Stimulated activated CD8-positive, alpha-beta memory T cell treated with anti-CD3 and anti-CD28 coated beads, Interleukin-15, amount 100 ng/mL, for 4 hours (primary cell): ENCODE measurements at places on chromosomes 1 and 21.

DNA sequence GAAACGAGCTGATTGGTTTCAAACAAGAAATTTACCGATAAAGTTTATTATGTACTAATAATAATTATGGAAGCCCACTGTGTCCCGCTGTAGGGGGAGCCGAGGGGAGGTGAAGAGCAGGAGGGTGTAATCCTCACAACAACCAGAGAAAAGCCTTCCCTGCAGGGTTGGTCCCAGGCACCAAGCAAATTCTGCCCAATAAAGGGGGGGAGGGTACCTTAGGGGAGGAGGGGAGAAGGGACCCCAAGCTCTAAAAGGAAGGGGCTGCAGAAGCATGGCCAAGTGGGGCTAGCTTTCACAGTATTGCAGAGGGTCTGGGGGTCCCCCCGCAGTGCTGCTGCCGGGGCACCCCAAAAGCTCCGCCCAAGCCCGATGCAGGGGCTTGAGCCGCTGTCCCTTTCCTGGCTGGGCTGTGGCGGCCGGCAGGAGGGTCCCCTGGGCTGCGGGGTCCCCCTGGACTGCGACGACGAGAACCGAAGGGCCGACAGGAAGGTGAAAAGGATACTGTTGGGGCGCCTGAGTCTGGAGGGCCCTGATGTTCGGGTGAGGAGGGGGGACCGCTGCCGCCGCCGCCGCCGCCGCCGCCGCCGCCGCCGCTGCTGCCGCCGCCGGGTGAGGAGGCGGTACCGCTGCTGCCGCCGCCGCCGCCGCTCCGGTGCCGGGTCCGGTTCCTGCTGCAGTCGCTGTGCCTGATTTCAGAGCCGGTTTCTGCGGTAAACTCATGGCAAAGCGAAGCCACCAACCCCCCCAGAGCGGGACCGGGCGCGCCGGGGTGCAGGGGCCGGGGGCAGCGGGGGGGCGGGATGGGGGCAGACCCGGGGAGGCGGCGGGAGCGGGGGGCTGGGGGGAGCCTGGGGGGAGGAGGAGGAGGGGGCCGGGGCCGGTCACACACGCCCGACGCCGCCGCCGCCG lies 771 bp downstream of the EIF4G3 start:
- peak; percentile 14 for DNase-seq

DNA sequence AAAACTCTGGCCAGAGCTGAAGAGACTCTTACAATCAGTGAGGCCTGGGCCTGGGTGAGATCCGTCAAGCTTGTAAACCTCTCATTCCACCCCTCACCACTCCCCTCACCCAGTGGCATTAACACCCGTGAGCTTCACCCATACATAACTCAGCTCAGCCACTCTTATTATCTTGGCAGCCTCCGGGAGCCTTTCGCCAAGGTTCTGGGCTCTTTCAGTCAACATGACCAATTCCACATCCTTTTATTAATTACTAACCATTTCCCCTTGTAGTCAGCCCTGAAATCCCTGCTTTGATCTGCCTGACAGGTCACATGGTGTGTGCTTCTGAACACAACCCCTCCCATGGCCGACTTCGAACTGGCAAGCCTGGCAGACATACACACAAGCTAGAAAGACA lies 134.8 kb downstream of the SETD4 start:
- no peak for DNase-seq

- DNase-seq, result no peak
These were observed 4.3 kb downstream of the INTS7 start for GRCh38 chr1:212030936-212031528.

DNA sequence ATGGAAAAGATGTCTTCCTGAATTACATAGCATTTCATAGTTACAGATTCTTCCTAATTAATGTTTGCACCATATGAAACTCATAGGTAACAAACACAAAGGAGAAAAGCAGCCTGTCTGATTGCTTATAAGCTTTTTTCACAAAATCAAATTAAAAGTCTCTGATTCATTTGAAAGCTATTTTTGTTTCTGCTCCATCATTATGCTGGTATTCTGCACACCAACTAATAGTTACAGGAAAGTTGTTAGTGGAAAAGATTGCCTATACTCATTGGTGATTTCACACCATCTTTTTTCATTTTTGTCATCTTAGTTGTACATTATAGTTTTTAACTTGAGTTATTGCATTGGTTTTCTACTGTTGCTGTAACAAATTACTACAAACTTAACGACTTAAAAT lies 70.0 kb downstream of the PRKAA2 start:
- no peak for DNase-seq

GRCh38 chr1:172832006-172832725 lies 173.3 kb downstream of the FASLG start:
- DNase-seq, result no peak

DNA sequence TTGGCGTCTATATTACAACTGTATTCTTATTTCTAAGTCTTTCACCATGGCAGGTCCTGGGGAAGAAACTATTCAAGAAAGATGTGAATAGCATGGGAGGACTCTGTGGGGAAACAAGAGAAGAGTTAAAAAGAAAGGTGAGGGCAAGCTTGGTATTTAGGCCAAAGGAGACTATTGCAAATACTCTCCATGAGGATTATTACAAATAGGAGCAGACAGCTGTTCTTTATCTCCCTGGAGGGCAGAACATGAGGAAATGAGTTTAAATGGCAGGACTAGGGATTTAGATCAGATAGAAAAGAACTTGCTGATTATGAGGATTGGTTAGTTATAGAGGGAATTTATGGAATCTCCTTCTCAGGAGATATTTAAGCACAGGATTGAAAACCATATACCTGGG lies 186.8 kb downstream of the CDC7 start:
- DNase-seq, result no peak
